ENCODE measurements at places on chromosomes 4 and X.

DNA sequence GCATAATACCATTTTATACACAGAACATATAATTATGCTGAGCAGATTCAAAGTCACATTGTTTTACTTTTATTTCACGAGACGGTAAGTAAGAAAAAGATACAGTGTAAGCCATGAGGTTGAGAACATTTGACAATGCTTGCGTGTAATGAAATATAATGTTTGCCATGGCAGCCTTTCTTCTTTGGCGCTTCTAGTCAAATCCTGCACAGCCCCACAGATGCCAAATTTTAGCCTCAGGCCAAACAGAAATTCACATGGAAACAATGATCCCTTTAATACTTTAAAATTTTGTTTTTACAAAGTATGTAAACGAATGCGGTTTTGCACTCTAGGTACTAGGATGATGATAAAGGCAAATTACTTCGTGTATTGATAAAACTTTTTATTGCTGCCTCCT lies 502.7 kb upstream of the SMIM31 start:
- no peak for DNase-seq

- DNase-seq = peak; percentile 81
Measured at GRCh38 chr4:98626350-98626749, 32.1 kb downstream of the TSPAN5 start.

GRCh38 chrX:121886557-121886956 lies 839.1 kb downstream of the GLUD2 start:
- no peak for DNase-seq

DNA sequence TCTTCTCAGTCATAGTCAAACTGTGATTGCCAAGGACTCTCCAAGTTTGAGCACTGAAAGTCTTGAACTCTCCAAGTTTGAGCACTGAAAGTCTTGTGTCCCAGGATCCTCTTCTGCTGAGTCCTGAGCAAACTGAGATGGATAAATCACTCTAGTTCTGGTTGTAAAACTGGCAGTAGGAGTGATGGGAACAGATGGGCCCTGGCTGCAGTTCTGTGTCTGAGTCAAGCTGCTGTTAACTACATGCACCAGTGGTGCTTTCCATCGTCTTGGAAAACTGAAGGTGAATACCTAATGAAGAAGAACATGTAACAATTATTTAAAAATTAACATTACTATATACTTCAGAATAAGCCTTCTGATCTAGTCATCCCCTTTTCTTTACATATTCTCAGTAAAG lies 27.6 kb upstream of the KCNIP4 start:
- no peak for DNase-seq

GRCh38 chrX:72624194-72624593 lies 51.6 kb upstream of the HDAC8 start:
- DNase-seq = no peak

DNA sequence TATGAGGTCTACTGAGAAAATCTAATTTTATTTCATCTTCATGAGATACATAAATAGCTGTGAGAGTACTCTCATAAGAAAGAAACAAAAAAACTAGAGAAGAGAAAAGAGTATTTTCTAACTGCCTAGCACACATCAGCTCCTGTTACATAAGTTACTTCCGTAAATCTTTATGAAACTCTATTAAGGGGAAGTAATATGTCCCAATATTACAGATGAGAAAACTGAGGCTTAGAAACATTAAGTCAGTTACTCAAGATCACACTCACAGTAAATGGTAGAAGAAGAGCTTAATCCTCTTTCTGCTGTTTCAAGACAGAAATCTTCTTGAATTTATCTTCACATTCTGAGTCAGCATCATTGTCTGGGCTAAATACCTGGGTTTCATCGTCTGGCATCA lies 164.1 kb downstream of the DTHD1 start:
- DNase-seq = no peak

DNA sequence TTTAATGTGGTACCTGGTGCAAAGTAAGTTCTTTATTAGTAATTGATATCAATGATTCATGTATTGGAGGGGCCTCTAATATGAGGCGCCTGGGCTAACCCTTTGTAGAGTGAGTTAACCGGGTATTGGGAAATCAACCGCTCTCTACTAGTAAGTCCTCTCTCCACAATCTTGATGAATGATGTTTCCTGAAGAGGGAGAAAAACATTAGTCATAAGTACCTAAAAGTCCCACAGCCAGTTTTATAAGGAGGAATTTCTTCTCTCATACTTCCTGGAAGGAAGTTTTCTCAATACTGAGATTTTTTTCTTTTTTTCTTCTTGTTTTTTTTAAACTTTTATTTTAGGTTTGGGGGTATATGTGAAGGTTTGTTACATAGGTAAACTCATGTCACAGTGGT lies 62.3 kb downstream of the AGTR2 start:
- DNase-seq = peak; percentile 72

GRCh38 chr4:88756149-88756548 lies 58.5 kb upstream of the NAP1L5 start:
- no peak for DNase-seq

GRCh38 chr4:158051401-158052235 lies 121.2 kb downstream of the GASK1B start:
- peak; percentile 96 for DNase-seq

DNA sequence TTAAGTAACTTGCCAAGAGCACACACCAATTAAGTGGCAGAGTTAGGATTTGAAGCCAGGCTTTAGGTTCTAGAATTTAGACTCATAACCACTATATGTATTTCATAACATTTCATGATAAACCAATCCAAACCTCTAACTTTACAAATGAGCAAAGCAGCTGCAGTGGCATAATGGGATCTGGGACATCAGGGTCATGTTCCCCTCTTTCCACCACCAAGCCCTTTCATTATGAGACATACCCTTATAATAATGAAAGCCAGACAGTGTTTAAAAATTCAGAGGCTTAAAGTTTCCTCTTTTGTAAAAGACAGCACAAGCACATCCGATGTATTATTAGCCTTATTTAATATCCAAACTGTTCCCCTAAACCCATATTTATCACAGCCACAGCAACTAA lies 28.3 kb upstream of the AMELX start:
- no peak for DNase-seq

GRCh38 chr4:158912390-158912789 lies 143.6 kb downstream of the FNIP2 start:
- peak; percentile 60 for DNase-seq

DNA sequence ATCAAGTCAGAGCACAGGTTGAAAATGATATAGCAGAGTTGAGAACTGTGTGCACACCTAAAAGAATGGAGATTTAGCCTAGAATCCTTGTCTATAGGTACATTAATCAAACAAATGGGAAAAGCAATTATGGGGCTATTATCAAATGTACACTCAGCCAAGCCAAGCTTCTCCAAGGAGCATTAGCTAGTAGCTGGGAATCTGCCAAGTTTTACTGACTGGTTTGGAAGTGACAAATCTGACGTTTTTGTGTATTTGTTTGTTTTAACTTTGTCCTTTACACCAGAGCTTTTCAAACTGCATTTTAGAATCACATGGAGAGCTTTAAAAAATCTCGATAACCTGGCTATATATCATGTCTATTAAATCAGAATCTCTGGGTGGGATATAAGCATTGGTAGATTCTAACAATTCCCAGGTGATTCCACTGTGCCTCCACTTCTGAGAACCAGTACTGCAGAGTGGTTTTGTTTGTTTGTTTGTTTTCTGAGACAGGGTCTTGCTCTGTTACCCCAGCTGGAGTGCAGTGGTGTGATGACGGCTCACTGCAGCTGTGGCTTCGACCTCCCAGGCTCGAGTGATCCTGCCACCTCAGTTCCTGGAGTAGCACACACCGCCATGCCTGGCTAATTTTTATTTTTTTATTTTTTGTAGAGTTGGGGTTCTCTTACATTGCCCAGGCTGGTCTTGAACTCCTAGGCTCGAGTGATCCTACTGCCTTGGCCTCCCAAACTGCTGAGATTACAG lies 279.8 kb downstream of the UNC5C start:
- DNase-seq = no peak

DNA sequence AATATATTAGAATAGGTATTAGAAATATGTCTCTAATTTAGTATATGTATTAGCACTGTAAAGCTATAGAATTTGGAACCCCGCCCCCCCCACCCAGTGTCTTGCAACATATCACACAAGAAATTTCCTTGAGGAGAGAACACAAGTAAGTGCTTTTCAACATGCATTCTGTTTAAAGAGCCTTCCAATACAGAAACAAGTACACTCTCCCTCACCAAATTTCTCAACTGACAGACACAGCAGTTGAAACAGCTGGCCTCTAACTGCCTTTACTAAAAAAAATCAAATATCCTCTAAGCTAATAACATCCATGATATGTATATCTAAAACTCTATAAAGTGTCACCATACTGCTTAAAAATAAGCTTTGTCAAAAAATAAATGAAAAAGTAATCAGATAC lies 12.4 kb downstream of the CAMK2D start:
- no peak for DNase-seq

DNA sequence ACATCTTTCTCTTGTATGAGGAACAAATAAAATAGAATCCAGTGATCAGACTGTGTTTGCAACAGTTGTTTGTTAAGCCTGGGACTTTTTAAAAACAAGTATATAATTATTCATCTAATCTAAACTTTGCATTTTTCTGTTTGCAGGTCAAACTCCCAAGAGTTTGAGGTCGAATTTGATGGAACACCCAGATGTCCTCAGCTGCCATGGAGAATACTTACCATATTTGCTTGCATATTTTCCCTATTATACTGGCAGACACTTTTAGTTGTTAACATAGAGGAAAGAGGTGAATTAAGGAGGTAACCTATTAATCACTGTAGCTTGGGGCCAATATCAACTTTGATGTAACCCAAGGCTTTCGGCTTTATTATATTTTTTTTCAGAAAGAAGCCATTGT lies 401.5 kb upstream of the DIPK2B start:
- DNase-seq = peak; percentile 87

DNA sequence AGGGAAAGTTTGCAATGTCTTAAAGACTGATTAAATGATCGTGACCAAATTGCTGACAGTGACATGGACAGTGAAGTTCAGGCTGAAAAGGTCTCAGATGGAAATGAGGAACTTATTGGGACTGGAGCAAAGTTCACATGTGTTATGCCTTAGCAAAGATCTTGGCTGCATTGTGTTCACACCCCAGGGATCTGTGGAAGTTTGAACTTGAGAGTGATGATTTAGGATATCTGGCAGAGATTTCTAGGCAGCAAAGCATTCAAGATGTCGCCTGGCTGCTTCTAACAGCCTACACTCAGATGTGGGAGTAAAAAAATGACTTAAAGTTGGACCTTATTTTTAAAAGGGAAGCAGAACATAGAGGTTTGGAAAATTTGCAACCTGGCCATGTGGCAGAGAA lies 21.4 kb downstream of the SCARB2 start:
- peak; percentile 29 for DNase-seq

- DNase-seq = peak; percentile 40
Measured at GRCh38 chrX:120213438-120214265, 37.0 kb upstream of the ZBTB33 start.

DNA sequence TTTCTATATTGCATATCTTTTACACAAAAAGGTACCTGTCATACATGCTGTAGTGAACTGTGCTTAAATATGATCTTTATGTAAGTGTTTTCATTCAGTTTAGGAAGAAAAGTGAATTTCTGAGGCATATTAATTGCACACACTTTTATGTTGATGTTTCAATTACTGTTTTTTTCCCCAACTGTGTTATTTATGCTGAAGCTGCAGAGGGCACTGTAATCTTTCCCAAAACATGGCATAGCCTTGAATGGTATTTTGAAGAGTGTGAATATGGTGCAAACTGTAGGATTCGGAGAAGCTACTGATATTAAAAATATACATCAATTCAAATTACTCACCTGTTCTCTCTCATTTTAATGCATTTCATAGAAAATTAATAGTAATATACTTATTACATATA lies 6.0 kb upstream of the CENPE start:
- peak; percentile 17 for DNase-seq

- no peak for DNase-seq
Measured at GRCh38 chr4:153122855-153123254, 81.4 kb upstream of the TRIM2 start.
